ENCODE measurements at places on chromosomes 4 and X. TPM values are rescaled to one million over a fixed set of nuclear protein-coding genes. Genes with fewer than 3 reads are reported as not detected.

GRCh38 chr4:4968161-4968725 lies 51.0 kb downstream of the CYTL1 start:
- no peak for DNase-seq

- DNase-seq: no peak
Measured at GRCh38 chr4:87193958-87194675, 26.3 kb downstream of the KLHL8 start.

The NXF2 gene
- not detected for total RNA-seq

DNA sequence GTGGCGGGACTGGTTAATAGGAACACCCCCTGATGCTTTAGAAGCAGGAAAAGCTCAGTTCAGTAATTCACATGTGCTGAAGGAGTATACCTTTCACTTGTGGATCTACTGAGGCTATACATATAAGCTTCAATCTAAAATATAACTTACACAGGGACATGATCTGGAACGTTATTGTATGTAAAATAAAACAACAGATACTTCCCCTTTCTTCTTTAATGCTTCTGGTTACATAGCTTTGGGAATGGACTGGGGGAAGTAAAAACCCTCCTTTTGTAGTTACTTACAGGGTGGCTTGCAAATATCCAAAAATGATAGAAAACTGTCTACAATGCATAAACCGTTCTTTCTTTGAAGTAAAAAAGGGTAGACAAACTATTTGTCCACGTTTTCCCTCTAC lies 1.9 kb downstream of the FGG start:
- DNase-seq: no peak

The SMIM43 gene
- not detected for total RNA-seq

DNA sequence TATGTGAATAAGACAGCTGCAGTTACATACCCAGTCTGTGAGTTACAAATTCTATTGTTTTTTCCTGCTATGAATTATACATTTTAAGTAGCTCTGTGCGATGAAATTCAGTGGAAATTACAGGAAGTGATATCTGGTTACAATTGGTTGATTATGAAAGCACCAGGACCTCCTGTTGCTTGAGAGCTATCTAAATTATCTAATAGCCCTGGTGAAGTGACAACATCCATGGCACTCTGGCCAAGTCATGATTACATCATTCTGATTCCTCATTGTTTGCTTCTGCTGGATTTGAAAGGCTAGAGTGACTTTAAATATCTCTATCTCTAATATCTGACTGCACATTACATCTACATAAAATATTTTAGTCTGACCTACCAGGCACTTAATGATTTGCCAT lies 515.0 kb downstream of the CFAP47 start:
- no peak for DNase-seq

DNA sequence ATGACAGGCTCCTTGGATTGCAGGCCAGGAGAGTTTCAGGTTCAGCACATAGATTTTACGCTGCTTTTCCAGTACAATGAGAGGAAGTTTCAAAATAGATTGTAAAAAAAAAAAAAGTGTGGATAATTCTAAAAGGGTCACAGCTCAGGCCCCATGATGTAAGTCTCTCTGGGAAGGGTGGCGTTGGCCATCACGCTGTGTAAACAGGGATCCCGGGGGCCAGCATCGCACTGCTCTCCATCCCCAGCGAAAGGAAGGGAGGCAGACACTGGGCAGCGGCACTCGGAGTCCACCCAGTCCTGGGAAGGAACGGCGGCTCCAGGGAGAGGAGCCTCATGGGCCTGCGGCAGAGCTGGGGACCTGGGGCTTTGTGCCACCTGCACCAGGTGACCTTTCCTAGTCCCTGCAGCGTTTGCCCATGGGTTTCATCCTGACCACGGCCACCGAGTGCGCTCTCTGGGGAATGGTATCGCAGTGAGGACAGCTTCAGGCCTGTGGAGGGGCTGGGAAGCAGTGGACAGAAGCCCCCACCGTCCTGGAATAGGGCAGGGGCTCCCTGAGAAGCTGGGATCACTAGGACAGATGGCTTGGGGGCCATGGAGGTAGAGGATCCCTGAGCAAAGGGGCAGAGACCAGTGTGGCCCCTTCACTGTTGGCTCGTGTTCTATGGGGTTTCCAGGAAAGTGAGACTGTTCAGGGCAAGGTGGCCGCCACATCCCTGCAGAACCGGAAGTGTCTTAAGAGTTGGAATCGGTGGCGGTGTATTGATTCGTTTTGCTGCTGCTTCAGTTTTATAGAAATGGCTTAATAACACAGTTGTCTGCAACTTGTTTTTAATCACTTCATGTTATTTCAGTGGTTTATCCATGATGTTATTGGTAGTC lies 38.9 kb downstream of the RGS12 start:
- no peak for DNase-seq

GRCh38 chr4:153808175-153808574 lies 19.3 kb upstream of the SFRP2 start:
- DNase-seq: no peak

DNA sequence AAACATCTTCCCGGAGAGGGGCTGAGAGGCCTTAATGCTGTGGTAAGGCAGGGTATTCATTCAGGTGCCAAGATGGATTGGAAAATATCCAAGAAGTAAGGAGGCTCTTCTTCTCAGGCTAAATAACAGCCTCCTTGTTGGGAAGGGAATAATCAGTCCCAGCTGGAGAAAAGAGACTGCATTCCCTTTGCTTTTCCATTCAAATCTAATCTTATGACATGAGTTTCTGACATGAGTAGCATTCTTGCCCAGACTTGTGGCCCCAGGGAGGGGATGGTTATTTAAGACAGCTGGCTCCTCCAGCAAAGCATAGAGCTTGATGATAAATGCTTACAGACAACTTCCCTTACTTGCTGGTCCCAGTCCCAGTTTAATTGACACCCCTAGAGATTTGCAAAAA lies 98.3 kb downstream of the DCLK2 start:
- no peak for DNase-seq

DNA sequence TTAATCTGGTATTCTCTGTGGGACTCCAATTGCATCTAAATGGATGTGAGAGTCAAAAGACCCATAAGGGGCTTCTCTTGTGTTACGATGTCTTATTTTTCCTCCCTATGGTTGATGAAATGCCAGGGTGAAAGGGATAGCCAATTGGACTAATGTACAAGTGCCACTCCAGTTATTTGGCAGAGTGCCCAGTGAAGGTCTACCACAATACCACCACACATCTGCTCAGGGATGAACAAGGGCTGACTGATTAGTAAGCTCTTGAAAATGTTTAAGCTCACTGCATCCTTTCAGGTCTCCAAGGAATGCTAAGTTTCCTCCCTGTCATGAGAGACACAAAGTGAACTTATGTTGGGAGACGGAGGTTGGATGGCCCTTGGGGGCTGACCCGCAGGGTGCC lies 57.8 kb downstream of the HEPH start:
- no peak for DNase-seq

GRCh38 chr4:80071604-80072227 lies 1.3 kb downstream of the ANTXR2 start:
- no peak for DNase-seq

The FANCB gene
- total RNA-seq: 9.9 TPM

GRCh38 chr4:16437836-16438235 lies 211.6 kb upstream of the TAPT1 start:
- no peak for DNase-seq

DNA sequence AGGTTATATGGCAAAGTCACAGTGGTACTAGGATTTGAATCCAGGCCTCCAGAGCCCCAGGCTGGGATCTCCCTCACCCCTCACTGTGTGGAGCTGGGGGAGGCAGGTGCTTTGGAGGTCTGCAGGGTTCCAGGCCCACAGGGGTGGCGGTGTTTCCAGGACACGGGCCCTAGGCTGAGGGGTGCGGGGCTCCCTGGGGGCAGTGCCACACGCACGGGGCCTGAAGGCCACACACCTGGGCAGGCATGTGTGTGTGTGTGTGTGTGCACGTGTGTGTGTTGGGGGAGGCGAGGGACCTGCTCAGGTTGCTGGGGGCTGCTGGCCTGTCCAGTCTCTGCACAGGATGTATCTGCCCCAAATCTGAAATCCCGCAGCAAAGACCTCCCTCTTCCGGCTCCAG lies 18.8 kb downstream of the SH3TC1 start:
- DNase-seq: no peak

- no peak for DNase-seq
Measured at GRCh38 chr4:38980903-38981676, 51.1 kb downstream of the TMEM156 start.

The TREX2 gene
- 3.1 TPM for total RNA-seq
